Fibroblast of skin of right quadriceps (primary cell): ENCODE measurements at places on chromosomes 2 and 18.

- no peak for DNase-seq
Observed at GRCh38 chr2:199469514-199470360, 12.0 kb upstream of the SATB2 start.

DNA sequence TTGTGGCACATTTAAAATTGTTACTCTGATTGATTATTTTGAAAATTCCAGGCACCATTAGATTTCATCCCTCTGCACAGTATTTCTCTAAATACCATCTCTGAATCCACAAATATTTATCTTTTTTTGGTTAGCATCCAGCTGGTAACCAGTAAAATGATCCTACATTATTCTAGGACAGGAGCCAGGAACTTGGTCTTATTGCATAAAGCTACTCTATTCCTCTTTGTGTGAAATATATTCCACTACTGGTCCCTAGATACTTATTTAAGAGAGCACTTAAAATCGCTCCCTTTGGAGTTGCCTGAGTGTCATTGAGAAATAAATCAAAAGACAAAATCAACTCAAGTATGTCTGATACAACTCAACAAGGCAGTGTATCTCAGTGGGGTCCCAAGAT lies 7.4 kb upstream of the MBOAT2 start:
- peak; percentile 85 for DNase-seq

DNA sequence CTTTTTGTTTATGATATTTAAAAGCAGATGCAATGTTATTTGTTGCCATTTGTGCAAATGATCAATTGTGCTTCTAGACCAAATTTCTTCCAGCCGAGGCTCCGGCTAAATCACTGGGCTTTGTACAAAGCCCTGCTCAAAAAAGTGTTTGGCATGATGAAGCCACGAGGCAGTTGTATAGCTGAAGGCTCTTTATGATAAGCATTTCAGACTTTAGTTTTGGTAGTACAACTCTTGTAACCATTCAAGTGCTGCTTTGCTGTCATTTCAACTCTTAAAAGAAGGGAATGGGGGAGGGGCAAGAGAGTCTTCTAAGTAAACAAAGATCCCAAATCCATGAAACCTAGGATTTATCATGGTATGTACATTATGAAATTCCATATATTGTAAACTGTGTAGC lies 3.3 kb upstream of the ZNF532 start:
- DNase-seq, result no peak

DNA sequence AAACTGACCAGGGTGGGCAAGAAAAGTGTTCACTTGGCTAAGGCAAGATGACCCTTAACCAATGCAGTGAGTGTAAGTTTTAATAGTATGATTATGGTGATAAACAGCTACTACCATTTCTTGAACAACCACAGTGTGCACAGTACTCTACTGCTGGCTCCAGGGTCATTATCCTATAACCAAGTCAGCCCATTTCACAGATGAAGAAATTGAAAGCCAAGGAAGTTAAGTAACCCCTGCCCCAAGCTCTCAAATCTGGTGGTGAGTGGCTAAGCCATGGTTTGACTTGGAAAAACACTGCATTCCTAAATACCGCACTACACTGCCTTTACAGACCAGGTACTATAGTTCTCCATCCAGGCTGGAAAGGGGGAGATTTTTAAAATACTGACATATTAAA lies 5.7 kb downstream of the ZNF385B start:
- no peak for DNase-seq

DNA sequence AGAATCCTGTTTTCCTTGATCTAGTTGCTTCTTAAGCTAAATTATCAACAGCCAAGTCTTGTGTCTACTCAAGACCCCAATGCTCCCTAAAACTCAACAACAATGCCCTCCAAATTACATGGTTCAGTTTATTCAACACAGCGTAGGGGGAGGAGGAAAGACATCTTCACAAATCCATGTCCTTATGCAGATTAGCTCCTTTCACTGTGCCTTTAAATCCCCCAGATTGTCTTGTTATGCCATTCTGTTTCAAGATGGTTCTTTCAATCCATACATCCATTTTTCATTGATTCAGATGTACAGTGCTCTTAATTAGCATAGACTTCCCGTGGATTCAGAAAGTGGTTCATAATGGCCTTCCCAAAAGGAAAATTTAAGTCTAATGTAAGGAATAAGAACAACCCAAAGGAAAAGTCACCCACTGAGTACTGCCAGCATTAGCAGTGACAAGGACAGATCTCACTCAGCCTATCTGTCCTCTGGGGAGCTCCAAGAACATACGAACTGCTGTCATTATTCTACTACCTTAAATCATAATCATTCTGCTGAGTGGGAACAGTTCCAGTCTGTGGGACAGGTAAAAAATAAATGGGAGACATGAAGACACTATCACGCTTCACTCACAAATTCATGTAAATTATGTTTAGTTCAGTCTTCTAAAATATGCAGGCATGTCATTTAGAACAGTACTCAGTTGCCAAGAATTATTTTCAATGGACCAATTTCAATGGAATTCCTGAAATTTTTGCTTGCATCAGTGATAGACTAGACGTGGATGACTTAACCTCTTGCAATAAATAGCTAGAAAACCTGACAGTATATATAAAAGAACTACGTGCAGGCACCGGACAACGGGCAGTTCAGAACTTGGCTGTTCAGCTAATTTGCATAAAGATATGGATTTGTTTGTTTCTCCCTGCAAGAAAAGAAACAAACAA lies 58.9 kb upstream of the RNU4ATAC start:
- peak; percentile 82 for DNase-seq

DNA sequence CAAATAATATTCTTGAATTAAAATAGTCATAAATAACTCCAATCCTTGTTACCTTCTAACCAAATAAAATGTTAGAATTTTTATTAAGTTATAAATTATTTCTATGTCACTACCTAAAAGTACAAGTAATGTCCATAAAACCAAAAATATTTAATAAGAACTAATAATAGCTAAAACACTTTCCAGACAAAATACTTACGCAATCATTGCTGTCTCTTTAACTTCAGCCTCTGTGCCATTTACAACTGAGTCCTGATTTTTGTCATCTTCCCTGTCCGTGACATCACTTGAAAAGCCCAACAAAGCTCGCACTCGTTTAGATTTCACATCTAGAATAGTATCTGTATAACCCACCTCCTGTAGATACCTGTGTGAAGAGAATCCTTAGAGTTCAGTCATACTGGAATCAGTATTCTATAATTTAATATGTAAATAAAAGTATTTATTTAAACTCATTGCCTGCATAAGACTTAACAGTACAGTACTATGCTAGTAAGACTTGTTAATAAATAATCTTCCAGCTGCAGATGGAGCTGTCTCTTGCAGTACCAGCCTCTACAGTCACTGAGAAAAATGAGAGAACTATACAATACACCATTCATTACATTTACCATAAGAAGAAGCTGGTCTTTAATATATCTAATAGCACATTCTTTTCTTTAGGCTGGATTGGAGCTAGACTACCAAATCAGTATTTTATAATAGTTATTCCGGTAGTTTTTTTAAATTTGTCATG lies 63.8 kb downstream of the STRN start:
- no peak for DNase-seq

- peak; percentile 29 for DNase-seq
Observed at GRCh38 chr2:5007596-5007995, 684.6 kb upstream of the SOX11 start.

- DNase-seq, result no peak
Observed at GRCh38 chr18:697012-697411, 15.4 kb downstream of the ENOSF1 start.
